ENCODE measurements at places on chromosomes 16 and 17.

DNA sequence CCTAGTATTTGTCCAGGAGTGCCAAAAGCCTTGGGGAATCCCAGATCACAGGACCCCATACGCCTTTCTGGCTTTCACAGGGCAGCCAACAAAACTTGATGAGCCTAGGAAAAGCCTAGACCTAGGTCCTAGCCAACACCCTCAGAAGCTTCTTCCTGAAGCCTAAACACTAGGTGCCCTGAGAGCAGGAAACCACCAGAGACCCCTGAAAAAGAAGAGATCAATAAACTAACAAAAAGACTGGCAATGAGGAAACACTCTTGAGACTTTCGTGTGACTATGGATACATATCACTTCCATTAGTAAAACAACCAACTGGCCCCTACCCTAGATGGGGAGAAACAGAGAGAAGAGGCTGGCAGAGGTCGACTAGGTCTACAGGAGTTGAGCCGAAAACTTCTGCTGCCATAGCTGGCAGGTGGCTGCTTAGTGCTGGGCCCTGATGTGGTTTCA lies 1.2 kb downstream of the ORMDL3 start:
- no peak for DNase-seq

DNA sequence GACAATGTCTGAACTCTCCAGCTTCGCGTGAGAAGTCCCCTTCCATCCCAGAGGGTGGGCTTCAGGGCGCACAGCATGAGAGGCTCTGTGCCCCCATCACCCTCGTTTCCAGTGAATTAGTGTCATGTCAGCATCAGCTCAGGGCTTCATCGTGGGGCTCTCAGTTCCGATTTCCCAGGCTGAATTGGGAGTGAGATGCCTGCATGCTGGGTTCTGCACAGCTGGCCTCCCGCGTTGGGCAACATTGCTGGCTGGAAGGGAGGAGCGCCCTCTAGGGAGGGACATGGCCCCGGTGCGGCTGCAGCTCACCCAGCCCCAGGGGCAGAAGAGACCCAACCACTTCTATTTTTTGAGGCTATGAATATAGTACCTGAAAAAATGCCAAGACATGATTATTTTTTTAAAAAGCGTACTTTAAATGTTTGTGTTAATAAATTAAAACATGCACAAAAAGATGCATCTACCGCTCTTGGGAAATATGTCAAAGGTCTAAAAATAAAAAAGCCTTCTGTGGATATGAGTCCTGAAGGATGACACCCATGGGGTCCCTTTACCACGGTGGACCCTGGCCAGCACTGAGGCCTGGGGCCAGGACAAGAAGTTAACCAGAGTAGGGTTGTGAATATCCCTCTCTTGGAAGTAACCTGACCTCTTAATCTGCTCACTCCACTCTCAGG lies 10.5 kb upstream of the ITGAD start:
- no peak for DNase-seq

GRCh38 chr16:82195917-82196494 lies 26.0 kb upstream of the MPHOSPH6 start:
- DNase-seq, result no peak

DNA sequence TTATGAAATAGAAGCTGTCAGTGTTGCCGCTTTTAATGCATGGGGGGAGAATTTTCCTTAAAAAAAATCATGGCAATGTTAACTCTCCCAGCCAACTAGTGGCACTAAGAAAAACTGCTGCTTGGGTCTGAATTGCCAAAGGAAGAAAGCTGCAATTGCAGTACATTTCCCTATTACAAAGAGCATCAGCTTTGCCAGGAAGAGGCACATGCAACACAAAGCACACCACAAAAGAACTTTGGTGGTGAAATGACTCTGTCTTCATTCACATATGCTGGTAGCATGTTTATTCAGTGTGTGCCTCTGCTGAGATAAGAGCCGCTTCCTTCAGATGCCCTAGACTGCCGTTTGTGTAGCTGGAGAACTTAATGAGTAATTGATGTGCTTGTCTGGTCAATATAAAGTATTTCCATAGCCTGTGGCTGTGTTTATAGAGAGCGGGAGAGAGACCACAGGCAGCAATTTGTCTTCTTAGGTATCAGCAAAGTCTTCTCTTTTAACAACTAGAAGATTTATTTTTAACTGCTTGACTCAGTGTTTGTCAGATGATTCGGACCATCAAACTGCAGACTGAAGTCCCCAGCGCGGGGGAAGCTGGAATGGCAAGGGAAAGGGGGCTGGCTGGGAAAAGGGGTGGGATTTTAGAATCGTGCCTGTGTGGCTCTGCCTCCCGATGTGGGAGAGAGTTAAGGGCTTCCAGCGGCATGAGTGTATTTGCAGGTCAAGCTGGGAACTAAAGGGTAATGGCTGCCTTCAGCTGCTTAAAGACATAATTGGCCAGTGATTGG lies 115.1 kb downstream of the MRTFB start:
- no peak for DNase-seq

GRCh38 chr16:83390759-83391158 lies 417.0 kb upstream of the HSBP1 start:
- DNase-seq, result no peak

GRCh38 chr17:39826334-39826733 lies 37.8 kb downstream of the IKZF3 start:
- DNase-seq, result no peak

DNA sequence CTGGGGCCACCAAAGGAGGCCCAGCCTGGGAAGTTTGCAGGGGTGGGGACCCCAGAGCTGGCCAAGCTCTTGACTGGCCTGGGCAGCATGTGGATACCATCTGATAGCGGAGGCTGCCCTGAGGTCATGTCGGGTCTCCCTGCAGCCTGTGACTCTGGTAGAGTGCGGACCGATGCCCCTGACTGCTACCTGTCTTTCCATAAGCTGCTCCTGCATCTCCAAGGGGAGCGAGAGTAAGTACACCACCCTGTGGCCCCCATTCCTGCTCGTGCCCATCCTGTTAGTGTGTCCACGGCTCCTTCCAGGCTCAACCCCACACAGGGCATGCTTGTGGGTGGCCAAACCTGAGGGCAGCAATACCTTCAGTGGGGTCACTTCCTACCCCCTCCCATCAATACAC lies 8.0 kb downstream of the CETP start:
- DNase-seq, result no peak

DNA sequence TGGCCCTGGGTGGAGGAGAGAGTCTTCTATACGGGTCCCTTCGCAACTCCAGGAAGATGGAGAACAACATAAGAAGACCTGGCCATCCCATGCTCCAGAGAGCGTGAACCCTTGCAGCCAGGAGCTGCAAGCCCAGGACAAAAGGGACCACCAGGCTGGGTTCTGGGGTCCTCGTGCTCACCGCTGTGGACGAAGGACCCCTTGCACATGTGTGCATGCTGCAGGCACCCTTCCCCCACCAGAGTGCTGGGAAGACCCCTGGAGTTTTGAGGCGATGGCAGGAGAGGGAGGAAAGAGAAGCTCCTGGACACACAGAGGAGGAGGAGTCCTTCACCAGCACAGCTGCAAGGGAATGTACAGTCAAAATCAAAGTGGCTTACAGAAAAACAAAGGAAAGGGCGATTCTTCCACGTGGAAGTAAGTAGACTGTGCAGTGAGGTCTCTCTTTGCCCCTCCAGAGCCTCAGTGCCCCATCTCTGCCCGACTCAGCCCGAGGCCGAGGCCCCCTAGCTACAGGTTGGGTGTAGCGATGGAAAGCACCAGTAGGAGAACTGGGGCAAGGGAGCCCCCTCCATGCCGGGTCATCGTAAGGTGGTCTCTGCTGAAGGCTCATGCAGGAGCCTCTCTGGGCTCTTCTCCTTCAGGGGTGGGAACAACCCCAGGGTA lies 51.3 kb downstream of the PIMREG start:
- DNase-seq, result no peak

- no peak for DNase-seq
These were observed 472 bp upstream of the ARHGDIA start for GRCh38 chr17:81871387-81872230.

GRCh38 chr16:86740906-86741799 lies 162.8 kb downstream of the FOXL1 start:
- DNase-seq, result no peak

GRCh38 chr17:39538866-39539265 lies 68.9 kb downstream of the NEUROD2 start:
- no peak for DNase-seq

- DNase-seq, result no peak
These were observed 2.8 kb downstream of the SF3B3 start for GRCh38 chr16:70526403-70526802.

GRCh38 chr17:78572239-78573205 lies 4.7 kb downstream of the DNAH17 start:
- no peak for DNase-seq

- no peak for DNase-seq
These were observed 228.8 kb downstream of the SLC39A11 start for GRCh38 chr17:72863526-72864211.

GRCh38 chr17:31835984-31836383 lies 23.1 kb downstream of the COPRS start:
- no peak for DNase-seq

GRCh38 chr16:65876624-65877023 lies 489.9 kb upstream of the CDH5 start:
- DNase-seq, result no peak

DNA sequence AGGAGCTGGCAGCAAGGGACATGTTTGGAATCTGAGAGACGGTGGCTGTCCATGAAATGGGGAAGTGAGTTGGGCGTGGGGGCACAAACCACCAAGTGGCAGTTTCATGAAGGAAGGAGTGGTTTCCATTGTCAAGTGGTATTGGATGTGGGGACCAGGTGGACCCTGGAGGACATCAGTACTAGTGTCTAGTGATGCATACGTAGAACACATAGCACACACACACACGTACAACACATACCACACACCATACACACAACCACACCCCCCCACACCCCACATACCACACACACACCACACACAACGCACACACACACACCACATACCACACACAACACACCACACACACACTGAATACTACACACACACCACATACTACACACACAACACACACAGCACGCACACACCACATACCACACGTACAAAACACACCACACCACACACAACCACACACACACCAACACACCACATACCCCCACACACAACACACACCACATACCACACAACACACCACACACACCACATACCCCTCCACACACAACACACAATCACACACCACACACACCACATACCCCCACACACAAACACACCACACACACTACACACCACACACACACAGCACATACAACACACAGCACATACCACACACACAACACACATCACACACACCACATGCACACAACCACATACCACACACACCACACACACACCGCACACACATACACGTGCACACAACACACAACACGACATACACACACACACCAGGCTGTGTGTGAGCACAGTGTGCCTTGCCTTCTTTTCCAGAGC lies 41.1 kb upstream of the GSE1 start:
- DNase-seq, result no peak

GRCh38 chr17:39738983-39739884 lies 1.5 kb downstream of the GRB7 start:
- peak; percentile 67 for DNase-seq

DNA sequence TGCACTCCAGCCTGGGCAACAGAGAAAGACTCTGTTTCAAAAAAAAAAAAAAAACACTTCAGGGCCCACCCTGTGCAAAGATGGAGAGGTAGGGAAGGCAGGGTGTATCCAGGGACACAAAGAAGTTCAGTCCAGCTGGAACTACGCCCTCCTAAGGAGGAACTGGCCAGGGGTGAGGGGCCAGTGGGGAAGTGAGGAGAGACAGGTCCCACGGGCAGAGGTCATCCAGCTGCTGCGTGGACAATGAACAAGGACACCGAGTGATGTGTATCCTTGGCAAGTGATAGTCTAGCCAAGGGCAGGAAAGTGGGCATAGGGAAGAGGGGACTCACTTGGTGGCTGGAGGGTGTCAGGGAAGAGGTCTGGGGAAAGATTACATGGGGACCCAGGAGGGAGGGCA lies 9.4 kb upstream of the RIPOR1 start:
- DNase-seq, result no peak

- no peak for DNase-seq
These were observed 50.8 kb upstream of the SMIM36 start for GRCh38 chr17:55561973-55562495.

- no peak for DNase-seq
These were observed 15.5 kb upstream of the MMD start for GRCh38 chr17:55437159-55437605.

- DNase-seq, result no peak
These were observed 12.0 kb upstream of the CD300A start for GRCh38 chr17:74454197-74455024.

GRCh38 chr17:38702916-38703741 lies 1.9 kb upstream of the MLLT6 start:
- DNase-seq, result no peak

GRCh38 chr17:76714822-76715495 lies 4.2 kb upstream of the MXRA7 start:
- DNase-seq, result no peak

DNA sequence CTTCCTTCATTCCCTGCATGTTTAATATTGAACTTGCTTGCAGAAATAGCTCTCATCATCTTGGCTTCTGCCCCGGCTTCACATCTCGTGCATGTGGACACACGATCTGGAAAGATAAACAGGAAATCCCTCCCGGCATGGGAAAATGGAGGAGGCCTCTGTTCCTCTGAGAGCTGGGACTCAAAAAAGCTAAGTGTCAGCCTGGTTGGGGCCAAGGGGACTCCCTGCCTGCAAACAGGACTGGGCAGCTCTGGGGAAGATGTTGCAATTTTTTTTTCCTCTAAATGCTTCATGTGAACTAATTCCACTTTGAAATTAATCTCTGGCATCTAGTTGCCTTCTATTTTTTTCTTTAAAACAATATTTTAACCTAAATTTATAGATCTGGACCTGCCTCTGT lies 24.8 kb downstream of the ITPRIPL2 start:
- DNase-seq, result no peak
